G401 (cell line): ENCODE measurements at places on chromosomes 16 and 17. TPM values are rescaled to one million over a fixed set of nuclear protein-coding genes. Genes with fewer than 3 reads are reported as not detected.

- DNase-seq: no peak
Measured at GRCh38 chr17:66520999-66521398, 218.6 kb downstream of the PRKCA start.

DNA sequence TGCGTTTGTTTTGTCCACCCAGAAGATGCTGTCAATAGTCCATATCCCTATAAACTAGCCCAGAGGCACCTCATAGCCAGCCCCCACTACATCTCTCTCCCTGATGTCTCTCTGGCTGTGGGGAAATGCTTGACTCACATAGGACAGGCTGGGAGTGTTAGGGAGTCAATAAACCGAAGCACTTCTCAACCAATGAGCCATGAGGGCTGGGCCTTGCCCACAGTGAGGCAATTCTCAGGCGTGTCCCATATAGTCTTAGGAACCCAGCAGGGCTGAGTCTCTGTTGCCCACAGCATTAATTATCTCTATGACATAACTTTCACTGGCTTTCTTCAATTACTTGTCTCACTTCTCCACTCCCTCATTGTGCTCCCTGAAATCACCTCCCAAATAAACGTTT lies 387.3 kb upstream of the CDH11 start:
- DNase-seq: no peak

PRSS27 gene
- total RNA-seq: 1.2 and 1.4 TPM in 2 replicates

NTN3 gene
- total RNA-seq: 2.0 and 4.4 TPM in 2 replicates

DNA sequence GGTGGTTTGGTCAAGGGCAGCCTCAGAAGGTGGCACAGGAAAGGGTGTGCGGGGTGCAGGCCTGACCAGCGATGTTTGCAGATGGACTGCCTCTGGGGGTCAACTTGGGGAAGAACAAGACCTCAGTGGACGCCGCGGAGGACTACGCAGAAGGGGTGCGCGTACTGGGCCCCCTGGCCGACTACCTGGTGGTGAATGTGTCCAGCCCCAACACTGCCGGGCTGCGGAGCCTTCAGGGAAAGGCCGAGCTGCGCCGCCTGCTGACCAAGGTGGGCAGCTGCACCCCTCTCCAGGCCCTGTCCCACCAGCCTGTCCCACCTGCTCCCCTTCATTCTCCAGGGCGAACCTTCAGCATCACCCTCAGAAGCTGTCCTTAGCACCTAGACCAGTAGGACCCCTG lies 12.5 kb downstream of the DHODH start:
- no peak for DNase-seq

GRCh38 chr16:67391424-67392300 lies 1.6 kb downstream of the TPPP3 start:
- peak; percentile 55 for DNase-seq

- no peak for DNase-seq
Measured at GRCh38 chr16:12124742-12125141, 148.2 kb downstream of the SNX29 start.

GRCh38 chr16:87459833-87460232 lies 33.0 kb downstream of the ZCCHC14 start:
- DNase-seq: no peak

DNA sequence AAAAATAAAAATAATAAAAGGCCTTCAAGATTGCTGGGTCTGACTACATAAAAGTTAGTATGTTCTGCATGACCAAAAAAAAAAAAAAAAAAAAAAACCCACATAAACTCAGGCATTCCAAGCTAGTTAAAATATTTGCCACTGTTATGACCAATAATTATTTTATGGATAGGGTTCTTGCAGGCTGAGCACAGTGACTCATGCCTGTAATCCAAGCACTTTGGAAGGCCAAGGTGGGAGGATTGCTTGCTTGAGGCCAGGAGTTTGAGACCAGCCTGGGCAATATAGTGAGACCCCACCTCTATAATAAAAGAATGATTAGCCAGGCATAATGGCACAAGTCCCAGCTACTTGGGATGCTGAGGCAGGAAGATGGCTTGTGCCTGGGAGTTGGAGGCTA lies 8.1 kb downstream of the SCNN1B start:
- DNase-seq: no peak

FBXO31 gene
- total RNA-seq: 11.9 and 15.4 TPM in 2 replicates

DNA sequence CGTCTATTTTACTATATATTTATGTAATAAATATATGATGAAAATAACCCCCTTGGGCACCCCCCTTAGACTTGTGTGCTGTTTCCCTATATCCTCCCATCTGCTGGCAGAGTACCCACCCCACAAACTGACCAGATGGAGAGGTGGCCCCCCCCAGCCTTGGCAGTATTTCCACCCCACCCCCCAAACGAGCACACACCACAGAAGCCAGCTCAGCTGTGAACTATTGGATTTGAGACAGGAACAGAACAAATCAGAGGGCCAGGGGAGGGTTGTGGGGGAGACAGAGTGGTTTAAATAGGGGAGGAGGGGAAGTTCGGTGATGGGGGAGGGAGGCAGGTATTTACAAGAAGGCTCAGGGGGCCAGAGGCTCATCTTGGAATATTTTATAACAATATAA lies 7.8 kb downstream of the NR1D1 start:
- peak; percentile 87 for DNase-seq

GRCh38 chr17:35028531-35029262 lies 34.8 kb downstream of the RFFL start:
- DNase-seq: no peak

TMEM235 gene
- total RNA-seq: not detected in 2 replicates

JPH3 gene
- 22.1 and 30.0 TPM in 2 replicates for total RNA-seq

DNA sequence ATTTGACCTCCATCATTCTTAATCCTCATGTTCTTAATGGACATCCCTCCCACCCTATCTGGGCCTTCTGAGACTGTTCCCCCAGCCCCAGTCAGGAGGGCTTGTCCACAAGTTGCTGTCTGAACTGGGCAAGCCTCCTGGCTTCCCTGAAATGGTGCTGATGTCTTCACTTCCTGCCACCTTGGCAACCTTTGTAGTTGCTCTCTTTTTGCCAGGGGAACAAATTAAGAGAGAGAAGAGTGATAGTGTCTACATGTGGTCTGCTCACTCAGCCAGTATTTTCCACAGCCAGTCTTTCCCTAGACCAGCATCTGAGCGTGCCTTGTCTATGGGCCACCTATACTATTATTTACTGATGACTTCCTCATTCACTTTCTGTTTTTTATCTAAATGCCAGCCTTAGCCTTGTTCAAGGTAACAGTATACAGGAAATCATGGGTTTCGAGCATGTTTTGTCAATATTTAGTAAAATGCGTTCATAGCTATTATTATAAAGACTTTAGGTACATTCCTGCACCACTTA lies 710.1 kb downstream of the MAF start:
- DNase-seq: no peak

RGS11 gene
- 0.37 TPM in 1 of 2 replicates, not detected in the other for total RNA-seq

DNA sequence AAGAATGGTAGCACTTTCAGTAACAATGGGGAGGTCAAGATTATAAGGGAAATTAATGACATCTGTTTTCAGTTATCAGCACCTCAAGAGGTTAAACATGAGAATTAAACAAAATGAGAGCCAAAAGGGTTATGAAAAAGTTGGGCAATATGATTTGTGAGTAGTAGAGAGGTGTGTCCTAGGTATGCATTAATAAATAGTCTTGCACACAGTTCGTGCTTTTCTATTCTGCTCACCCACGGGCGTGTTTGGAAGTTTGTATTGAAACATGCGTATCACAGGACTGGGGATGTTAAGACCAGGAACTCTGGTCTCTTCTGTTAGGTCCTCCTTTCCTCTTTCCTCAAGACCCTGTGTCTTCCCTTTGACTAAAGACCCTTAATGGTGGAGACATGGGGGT lies 6.0 kb downstream of the BPTF start:
- DNase-seq: no peak

DNA sequence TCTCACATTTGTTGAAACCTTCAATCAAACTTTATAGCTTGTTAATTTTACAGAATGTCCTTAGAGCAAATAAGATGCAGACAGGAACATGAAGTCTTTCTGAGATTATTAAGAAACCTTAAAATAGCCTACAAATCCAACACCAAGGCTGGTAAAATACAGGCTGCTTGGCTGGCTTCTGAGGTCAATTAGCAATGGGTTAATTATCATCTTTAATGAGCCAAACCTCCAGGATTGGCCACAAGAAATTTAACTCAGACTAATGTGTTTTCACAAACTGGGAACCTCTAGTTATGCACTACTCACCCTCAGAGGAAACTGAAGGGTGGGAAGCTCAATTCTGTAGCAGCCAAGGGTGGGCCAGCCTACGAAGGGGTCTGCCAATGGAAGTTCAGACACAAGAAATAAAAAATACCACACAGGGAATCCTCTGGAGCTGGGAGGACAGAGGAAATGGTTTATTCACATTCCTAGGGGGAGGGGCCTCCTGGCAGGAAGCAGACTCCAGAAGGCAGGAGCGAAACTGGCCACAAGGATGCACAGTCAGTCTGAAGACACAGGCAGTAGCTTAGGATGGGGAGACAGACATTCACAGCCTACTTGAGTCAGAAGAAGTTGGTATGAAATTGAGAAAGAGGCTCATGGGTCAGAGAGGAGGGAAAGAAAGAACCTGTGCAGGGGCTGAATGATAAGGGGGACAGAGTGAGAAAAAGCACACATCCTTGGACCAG lies 36.1 kb downstream of the HIC1 start:
- DNase-seq: peak; percentile 56

DNA sequence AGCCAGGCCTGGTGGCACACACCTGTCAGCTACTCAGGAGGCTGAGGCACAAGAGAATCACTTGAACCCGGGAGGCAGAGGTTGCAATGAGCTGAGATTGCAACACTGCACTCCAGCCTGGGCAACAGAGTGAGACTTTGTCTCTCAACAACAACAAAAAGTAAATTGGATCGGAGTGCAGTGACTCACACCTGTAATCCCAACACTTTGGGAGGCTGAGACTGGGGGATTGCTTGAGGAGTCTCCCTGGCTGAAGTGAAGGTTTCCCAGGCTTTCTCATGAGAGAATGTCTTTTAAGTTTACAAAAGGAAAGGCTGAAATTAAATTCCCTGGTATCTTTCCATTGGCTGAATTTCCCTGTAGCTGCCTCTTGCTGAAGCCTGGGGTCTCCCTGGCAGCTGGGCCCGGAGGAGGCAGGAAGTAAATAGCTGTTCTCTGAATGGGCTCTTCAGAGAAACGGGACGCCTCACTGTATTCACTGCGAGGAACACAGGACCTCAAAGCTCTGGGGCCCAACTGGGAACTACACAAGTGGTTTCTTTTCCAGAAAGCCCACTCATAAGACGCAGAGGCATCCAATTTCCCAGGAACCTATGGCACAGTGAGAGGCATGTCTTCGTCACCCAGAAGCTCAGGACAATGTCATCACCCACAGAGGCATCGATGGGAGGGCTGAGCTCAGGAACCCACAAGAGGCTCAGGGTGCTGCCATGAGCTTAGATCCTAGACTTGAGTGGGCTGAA lies 77.4 kb upstream of the SMURF2 start:
- no peak for DNase-seq

RNPS1 gene
- total RNA-seq: 145 and 179 TPM in 2 replicates

DNA sequence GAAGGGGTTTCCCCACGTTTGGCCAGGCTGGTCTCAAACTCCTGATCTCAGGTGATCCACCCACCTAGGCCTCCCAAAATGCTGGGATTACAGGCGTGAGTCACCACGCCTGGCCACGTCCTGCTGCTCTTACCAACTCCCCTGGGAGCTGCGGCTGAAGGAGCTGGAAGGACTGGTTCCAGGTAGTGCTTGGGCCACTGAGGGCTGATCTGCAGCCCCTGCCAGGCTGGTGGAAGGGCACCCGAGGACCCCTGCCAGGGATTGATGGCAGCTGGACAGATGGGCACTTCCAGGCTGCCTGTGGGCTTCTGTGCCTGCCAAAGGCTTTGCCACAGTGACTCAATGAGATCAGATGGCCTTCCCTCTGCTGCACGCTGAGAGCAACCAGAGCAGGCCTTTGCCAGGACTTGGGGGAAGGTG lies 2.3 kb downstream of the OXLD1 start:
- no peak for DNase-seq

DNA sequence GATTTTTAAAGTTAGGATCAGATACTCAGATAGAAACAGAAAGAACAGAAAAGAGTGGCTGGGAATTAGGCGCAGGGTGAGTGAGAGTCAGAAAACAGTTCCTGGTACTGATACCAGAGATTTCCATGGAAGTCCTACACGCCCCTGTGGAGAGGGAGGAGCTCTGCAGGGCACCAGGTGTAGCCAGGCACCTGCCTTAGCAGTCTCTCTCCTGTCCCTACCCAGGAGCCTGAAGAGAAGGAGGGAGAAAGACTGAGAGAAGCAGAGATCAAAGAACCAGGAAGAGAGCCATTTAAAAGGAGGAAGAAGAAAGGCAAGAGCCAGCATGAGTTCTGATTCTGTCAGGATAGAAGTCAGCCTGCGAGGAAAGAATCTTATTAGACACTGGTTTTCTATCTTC lies 65.0 kb downstream of the CBLN1 start:
- no peak for DNase-seq

DNA sequence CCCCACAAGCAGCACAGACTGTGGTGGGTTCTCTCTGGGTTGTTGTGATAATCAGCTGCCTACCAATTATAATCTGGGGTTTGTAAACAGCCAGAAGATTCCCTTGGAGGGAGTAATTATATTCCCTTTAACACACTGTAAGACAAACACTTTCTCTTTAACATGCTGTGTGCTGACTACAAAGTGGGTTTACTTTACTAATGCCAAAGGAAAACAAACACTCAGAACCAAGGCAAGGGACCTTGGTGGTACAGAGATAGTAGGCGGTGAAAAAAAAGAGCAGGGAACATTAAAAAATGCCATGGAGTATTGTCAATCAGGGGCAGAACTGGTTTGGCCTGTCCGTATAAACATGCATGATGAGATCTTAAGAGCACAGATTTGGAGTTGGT lies 3.0 kb upstream of the VAT1L start:
- DNase-seq: no peak

- DNase-seq: peak; percentile 24
Measured at GRCh38 chr16:27718201-27719105, 168.5 kb downstream of the KATNIP start.

MYH2 gene
- not detected in 2 replicates for total RNA-seq

MEIOB gene
- total RNA-seq: 81.1 and 105 TPM in 2 replicates

MEFV gene
- total RNA-seq: not detected in 2 replicates

DNA sequence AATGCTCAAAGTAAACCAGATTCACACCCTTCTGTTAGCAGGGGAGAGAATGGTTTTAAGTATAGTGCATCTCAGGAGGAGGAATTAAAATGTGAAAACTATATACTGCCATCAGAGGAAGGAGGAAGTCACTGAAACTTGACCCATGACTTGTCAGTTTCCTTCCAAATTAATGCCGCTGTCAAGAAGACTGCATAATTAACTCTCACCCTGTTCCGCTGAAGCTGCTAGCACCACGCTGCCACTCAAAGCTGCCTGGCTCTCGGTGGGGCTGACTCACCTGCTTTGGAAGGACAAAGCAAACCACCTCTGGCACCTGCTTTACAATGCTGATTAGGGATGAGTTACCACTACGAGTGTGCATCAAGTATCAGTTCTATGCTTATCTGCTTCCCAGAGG lies 37.8 kb upstream of the ULK2 start:
- DNase-seq: no peak

KRTAP9-3 gene
- total RNA-seq: not detected in 2 replicates

DNA sequence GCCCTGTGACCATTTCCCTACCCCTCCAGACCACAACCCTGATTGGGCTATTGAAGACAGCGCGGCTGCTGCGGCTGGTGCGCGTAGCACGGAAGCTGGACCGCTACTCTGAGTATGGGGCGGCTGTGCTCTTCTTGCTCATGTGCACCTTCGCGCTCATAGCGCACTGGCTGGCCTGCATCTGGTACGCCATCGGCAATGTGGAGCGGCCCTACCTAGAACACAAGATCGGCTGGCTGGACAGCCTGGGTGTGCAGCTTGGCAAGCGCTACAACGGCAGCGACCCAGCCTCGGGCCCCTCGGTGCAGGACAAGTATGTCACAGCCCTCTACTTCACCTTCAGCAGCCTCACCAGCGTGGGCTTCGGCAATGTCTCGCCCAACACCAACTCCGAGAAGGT lies 12.5 kb downstream of the KCNH6 start:
- no peak for DNase-seq

- DNase-seq: peak; percentile 79
Measured at GRCh38 chr16:4474192-4474961, at the start of gene NMRAL1. NMRAL1 (minus strand) TSS chr16:4474625; CDS start chr16:4474132, 493 bp downstream.
